ENCODE measurements at places on chromosomes 2 and 18. TPM values are rescaled to one million over a fixed set of nuclear protein-coding genes. Genes with fewer than 3 reads are reported as not detected.

Gene SERPINB7
- not detected for total RNA-seq

Gene CD8A
- total RNA-seq: not detected

Gene MAL
- 154 TPM for total RNA-seq

Gene FAM110C
- total RNA-seq: 0.84 TPM

Gene CENPO
- total RNA-seq: 2.7 TPM

Gene GKN1
- not detected for total RNA-seq

Gene ATP6V1B1
- total RNA-seq: 2.5 TPM

Gene LTBP1
- 89.8 TPM for total RNA-seq

Gene LRATD1
- total RNA-seq: 1.3 TPM

Gene ERBB4
- 2.8 TPM for total RNA-seq

Gene STARD6
- not detected for total RNA-seq

Gene PRR30
- not detected for total RNA-seq

Gene CYP27A1
- 88.4 TPM for total RNA-seq

Gene ZNF396
- 3.9 TPM for total RNA-seq

Gene CERKL
- total RNA-seq: not detected

Gene EMX1
- not detected for total RNA-seq

Gene CNRIP1
- total RNA-seq: 39.6 TPM

Gene FIGN
- total RNA-seq: 12.4 TPM

Gene MERTK
- total RNA-seq: 26.9 TPM

Gene GPR35
- total RNA-seq: 1.5 TPM

Gene KIAA2012
- not detected for total RNA-seq

Gene GULP1
- 85.8 TPM for total RNA-seq

Gene BOLL
- not detected for total RNA-seq

Gene CHRNA1
- total RNA-seq: not detected

Gene CXCR1
- total RNA-seq: 0.21 TPM

Gene INHBB
- total RNA-seq: 21.9 TPM

Gene GALR1
- 1.2 TPM for total RNA-seq

Gene TRIM43
- total RNA-seq: not detected

Gene PROM2
- total RNA-seq: 2.2 TPM

Gene PDE1A
- 47.3 TPM for total RNA-seq

Gene ITGB6
- not detected for total RNA-seq

Gene PNO1
- 14.7 TPM for total RNA-seq

Gene TANK
- 83.5 TPM for total RNA-seq

Gene PRKAG3
- not detected for total RNA-seq

Gene TMEM169
- total RNA-seq: 0.59 TPM

Gene UGT1A5
- total RNA-seq: not detected

Gene MC5R
- not detected for total RNA-seq

Gene C2orf72
- total RNA-seq: 2.6 TPM

Gene UGT1A4
- total RNA-seq: not detected

Gene SLC9A2
- not detected for total RNA-seq

Gene LRRC30
- total RNA-seq: not detected

Gene OXER1
- 1.1 TPM for total RNA-seq

Gene ZNF142
- 31.7 TPM for total RNA-seq

Gene NRBP1
- total RNA-seq: 55.5 TPM

Gene SCG2
- 0.63 TPM for total RNA-seq

Gene ACMSD
- total RNA-seq: not detected

Gene CDCA7
- not detected for total RNA-seq

Gene SLC66A3
- total RNA-seq: 118 TPM

Gene ALPG
- total RNA-seq: not detected

Gene PLA2R1
- total RNA-seq: 11.1 TPM

Gene IAH1
- total RNA-seq: 41.9 TPM
